Mammary epithelial cell (primary cell): ENCODE measurements at places on chromosomes 16 and 17. TPM values are rescaled to one million over a fixed set of nuclear protein-coding genes. Genes with fewer than 3 reads are reported as not detected.
A peak's percentile ranks its signal among the peaks of the same experiment; 100 is the strongest.

ITPRIPL2 gene
- 44.0 and 46.8 TPM in 2 replicates for total RNA-seq

DNA sequence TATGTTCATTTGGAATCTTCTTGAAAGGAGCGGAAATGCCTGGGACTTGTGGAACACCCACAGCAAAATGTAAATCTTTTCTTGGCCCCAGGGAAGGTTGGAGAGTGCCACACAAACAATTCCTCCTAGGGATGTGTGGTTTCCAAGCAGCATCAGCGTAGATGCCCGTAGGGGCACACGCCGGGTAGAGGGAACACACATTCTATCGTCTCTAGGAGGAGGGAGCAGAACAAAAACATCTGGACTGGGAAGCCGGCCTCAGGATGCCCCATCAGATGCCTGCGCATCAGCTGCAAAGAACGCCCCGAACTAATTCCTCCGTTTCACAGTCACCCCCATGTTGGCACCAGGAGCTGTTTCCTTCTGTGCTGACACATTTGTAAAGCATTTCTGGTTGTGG, 357.9 kb upstream of the ZFHX3 start:
- DNase-seq, result no peak

- peak; percentile 89 for DNase-seq
Measured at GRCh38 chr16:73176577-73177013, 128.7 kb upstream of the ZFHX3 start.

DNA sequence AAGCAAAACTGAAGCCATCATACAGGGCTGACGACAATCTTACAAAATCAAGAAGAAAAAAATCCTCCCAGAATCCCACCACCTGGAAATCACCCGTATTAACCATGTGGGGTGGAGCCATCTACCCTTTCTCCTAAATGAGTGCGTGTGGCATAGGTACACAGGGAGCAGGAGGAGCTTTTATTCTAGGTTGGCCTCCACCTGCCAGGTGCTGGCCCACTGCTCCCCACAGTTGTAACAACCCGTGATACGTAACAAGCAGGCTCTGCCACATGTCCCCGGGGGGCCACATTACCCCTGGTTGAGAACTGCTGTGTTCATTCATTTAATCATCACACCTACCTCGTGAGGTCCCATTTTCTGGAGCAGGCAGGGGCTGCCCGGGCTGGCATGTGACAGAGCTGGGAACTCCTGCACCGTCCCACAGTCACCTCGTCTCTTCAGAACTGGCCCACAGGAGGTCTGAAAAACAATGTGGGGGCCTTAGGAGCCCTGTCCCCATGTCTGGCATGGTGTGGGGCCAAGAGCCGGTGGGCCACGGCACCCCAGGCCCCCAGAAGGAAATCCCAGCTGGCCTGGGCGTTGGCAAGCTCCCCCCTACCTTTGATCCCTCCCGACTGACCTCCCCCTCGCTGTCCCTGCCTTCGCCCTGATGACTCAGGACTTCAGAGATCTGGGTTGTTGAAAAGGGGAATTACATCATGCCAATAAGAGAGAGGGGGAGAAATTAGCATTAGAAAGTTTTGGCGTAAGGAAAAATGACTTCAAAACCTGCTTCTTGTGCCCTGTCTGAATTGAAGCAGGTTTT, 12.9 kb downstream of the CMIP start:
- DNase-seq, result peak; percentile 45
